Myocyte (in vitro differentiated cells): ENCODE measurements at places on chromosomes 11 and 22. TPM values are rescaled to one million over a fixed set of nuclear protein-coding genes. Genes with fewer than 3 reads are reported as not detected.

The CECR2 gene
- total RNA-seq = 5.3 and 11.3 TPM in 2 replicates

The RASSF10 gene
- total RNA-seq = not detected in 2 replicates

The MAPK1 gene
- total RNA-seq = 110 and 113 TPM in 2 replicates

The CD248 gene
- not detected in 2 replicates for total RNA-seq

The DDTL gene
- not detected in 2 replicates for total RNA-seq

GRCh38 chr11:7587712-7588111, 73.9 kb downstream of the PPFIBP2 start:
- no peak for DNase-seq

The MMP1 gene
- 0.10 and 0.94 TPM in 2 replicates for total RNA-seq

- no peak for DNase-seq
Measured at GRCh38 chr22:21571679-21572078, 4.2 kb downstream of the UBE2L3 start.

The BDNF gene
- 2.8 and 4.5 TPM in 2 replicates for total RNA-seq

GRCh38 chr11:12860827-12861226, 148.3 kb upstream of the RASSF10 start:
- DNase-seq = peak; percentile 71

The OR8D1 gene
- not detected in 2 replicates for total RNA-seq

- peak; percentile 52 for DNase-seq
Measured at GRCh38 chr11:69312453-69313404, 18.8 kb downstream of the MYEOV start.

The NRXN2 gene
- total RNA-seq = 16.3 and 40.8 TPM in 2 replicates

GRCh38 chr11:122933416-122933815, 48.2 kb downstream of the BSX start:
- no peak for DNase-seq

GRCh38 chr11:11171285-11171684, 181.8 kb downstream of the CSNK2A3 start:
- peak; percentile 90 for DNase-seq

The APOBEC3A gene
- not detected in 2 replicates for total RNA-seq

The KDELR3 gene
- 23.4 and 28.9 TPM in 2 replicates for total RNA-seq

DNA sequence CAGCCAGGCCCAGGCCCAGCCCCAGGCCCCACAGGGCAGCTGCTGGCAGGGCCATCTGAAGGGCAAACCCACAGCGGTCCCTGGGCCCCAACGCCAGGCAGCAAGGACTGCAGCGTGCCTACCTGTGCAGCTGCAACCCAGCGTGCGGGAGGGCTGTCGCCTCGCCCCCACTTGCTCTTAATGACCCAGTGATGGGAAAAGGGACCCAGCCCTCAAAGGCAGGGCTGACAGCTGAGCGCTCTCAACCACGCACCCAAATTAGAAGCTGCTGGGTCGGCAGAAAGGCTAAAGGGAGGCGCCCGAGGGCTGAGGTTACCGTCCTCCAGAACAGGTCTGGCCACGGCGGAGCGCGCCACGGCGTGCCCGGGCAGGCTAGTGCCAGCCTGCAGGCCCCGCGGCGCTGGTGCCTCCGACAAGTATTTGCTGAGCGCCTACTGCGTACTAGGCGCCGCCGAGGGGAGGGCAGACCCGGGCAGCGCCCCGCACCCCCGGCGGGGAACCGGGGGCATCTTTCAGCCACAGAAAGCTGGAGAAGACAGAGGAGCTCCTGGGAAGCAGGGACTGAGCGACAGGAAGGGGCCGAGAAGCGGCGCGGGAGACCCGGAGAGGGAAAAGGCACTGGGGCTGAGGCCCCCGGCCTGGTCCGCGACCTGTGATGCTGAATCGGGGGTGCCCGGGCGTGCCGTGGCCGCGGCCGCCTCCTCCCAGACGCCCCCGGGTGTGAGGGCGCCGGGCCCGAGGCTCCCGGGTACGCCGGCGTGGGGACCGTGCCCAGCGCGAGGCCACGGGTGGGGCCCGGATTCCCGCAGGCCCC, 773 bp downstream of the HRAS start:
- peak; percentile 86 for DNase-seq

DNA sequence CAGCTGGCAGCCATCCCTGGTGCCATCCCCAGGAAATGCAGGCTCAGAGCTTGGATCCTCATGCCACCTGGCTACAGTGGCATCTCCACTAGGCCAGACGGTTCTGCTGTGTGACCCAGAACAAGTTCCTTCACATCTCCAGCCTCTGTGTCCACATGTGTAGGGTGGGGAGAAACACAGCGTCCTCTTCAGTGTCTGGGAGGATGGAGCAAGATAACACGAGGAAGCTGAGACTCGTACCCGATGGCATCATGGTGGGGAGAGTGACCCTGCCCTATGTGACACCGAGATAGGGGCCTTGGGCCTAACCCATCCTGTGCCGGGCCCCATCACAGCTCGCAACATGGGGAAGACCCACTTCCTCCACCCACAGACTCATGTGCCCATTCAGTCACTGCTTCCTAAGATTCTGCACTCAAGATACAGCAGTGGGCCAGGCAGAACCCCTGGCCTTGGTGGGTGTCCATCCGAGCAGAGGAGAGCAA, 78.5 kb downstream of the MORC2 start:
- no peak for DNase-seq

DNA sequence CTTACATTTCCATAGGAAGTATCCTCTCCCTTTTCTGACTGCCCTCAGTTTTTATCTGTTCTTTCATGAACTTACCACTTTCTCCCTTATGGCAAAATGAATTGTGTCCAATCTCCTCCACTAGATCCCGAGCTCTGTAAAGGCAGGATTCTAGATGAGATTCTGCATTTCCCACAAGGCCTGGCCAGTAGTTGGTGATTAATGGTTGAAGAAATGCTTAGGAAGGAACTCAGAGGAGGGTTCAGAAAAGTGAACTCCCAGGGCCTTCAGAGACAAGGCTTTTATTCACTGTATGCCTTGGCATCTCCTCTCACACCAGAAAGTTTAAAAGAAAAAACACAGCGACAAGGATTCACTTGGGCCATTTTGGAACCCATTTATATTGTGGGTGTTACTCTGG, 66.2 kb downstream of the CCDC81 start:
- DNase-seq = no peak

DNA sequence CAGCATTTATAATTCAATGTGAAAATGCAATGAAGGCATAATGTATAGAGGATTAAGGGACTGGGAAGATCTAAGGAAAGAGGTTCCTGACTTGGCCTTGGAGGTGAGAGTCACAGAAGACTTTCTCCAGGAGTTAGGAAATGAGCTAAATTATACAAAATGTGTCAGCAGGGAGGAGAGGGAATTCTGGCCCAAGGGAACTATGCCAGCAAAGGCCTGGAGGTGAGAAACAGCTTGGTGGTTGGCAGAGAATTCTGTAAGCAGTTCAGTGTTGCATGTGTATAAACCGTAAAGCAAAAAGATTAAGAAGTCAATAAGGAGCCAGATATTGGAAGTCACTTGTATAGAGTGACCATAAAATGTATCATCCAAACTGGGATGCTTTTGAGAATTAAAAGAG, 142.2 kb upstream of the SESN3 start:
- DNase-seq = no peak

DNA sequence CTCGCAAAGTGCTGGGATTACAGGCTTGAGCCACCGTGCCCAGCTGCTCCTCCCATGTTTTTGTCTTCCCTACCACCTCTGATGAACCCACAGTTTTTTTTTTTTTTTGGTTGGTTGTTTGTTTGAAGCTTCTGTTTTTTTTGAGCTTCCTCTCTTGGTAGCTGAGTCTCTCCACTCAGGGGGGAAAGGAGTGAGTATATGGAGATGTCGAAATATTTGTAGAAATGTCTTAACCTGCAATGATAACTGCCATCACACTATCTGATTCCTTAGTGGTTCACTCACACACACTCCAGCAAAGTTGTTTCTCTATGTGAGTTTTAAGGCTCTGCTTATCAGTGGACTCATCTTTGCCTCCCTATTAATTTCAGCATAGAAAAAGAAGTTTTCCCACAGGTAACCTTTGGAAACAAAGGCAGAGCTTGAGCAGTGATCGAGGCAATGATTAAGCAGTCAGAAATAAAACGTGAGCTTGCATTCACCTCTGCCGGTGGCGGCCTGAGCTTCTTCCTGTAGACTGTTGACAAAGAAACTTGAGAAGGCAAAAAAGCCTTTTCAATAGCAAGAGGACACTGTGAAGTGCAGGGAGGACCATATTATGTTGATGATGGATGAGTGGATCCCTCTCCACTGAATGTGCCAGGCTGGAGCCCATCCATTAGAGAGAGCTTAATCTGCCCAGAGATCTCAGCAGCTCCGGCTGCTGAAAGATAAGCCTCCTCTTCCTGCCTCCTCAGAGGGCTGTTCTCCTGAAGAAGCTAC, 29.0 kb upstream of the RASSF10 start:
- no peak for DNase-seq

The PES1 gene
- total RNA-seq = 56.1 and 69.8 TPM in 2 replicates

- no peak for DNase-seq
Measured at GRCh38 chr22:43406186-43406790, 5.5 kb upstream of the MPPED1 start.

DNA sequence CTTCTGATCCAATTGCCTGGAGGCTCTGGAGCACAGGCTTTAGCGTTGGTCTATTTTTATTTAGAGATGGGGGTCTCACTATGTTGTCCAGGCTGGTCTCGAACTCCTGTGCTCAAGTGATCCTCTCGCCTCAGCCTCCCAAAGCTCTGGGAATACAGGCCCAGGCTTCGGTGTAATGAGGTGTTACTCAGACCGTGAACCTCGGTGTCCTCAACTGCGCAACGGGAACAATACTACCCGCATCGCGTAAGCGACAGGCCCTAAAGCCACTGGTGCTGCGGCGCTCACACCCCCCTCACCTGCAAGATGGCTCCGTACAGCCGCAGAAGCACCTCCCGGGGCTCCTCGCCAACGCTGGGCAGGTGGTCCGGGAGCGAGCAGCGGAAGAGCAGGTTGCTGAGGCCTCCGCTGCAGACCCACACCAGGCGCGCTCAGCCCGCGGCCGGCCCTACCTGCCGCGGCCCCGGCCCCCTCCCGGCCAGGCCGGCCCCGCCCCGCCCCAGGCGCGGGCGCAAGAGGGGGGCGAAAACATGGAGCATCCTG, 628 bp downstream of the CHKB start:
- no peak for DNase-seq

The CNTN5 gene
- not detected in 2 replicates for total RNA-seq

The RASD2 gene
- total RNA-seq = 0.36 and 0.45 TPM in 2 replicates

The SLC37A4 gene
- 19.0 and 19.3 TPM in 2 replicates for total RNA-seq

The OR5D16 gene
- not detected in 2 replicates for total RNA-seq

DNA sequence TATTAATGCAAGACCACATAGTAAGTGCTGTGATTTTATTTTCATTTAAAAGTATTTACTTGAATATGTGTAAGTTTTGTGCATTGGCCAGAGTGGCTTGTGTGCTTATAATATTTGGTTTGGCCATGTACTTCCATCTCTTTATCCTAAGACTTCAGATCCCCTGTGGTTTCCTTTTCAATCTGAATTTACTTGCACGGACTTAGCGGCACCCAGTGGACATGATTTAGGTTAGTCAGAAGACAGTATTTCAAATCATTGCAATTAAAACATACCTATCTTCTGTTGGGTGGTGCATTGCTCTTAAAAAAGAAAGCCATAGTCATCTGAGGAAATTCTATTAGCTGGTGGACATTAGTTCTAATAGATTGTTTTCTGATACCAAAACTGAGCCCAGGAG, 30.7 kb downstream of the PIWIL4 start:
- no peak for DNase-seq

The DCUN1D5 gene
- total RNA-seq = 65.3 and 81.5 TPM in 2 replicates

The C11orf86 gene
- not detected in 2 replicates for total RNA-seq

GRCh38 chr11:58562375-58562800, 13.3 kb downstream of the LPXN start:
- no peak for DNase-seq

DNA sequence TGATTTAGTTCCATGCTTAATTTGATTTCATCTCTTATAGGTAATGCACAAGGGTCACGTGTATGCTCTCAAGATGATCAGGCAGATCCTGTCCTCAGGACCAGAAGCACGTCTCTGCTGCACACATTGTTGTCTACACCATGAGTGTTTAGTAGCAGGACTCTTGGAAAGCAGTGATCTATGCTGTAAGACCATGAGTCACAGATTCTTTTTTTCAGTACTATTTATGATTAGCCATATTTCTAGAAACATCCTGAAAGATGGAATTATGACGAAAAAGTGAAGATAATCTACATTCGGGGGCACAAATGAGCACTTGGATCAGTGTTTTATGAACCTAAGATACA, 29.6 kb downstream of the ZBED4 start:
- no peak for DNase-seq

The GGTLC2 gene
- total RNA-seq = not detected in 2 replicates

The MS4A2 gene
- not detected in 2 replicates for total RNA-seq

GRCh38 chr22:16563555-16564520, 28.8 kb downstream of the CCT8L2 start:
- DNase-seq = no peak

DNA sequence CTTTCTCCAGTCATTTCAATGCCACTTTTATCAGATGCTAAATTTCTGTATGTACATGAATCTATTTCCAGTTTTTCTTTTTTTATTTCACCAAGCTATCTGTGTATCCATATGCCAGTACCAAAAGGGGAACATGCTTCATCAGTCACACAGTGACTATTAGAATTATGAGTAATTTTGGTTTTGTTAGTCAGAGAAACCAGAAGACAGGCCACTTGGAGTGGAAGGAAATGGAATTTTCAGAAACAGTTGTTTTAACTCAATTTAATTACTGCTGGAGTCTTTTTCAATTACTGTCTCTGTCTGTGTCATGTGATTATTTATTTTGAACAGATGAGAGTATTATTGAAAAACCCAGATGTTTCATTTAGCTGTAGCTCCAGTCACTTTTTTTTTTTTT, 84.6 kb upstream of the ANO3 start:
- peak; percentile 29 for DNase-seq

DNA sequence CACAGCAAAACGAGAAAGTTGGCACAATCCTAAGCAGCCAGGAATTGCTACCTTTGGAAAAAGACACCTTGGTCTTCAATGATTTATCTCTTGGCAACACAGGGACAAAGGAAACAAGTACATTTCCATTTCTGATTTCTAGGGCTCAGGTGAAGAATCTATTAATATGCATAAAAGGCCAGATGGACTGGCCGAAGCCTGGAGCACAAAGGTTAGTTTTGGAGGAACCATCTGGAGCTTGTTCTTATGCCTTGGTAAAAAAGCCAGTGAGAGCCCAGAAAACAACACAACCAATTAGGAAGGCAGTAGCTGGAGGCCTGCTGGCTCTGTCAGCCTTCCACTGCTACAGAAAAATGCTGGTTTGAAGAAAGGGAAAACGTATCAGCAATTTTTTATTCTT, 713.5 kb upstream of the API5 start:
- DNase-seq = no peak

The IL17RA gene
- total RNA-seq = 4.9 and 5.9 TPM in 2 replicates

The FGF3 gene
- not detected in 2 replicates for total RNA-seq

GRCh38 chr22:49507607-49508292, 319.9 kb downstream of the BRD1 start:
- DNase-seq = no peak

DNA sequence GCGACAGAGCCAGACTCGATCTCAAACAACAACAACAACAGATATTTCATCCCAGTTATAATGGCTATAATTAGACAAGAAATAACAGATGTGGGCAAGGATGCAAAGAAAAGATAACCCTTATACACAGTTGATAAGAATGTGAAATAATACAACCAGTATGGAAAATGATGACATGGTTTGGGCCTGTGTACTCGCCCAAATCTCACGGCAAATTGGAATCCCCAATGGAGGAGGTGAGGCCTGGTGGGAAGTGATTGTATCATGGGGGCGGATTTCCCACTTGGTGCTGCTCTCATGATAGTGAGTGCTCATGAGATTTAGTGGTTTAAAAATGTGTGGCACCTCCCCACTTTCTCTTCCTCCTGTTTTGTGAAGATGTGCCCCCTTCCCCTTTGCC, 104.1 kb downstream of the C11orf87 start:
- DNase-seq = no peak

The OR4S2 gene
- total RNA-seq = not detected in 2 replicates

The MUC2 gene
- total RNA-seq = not detected in 2 replicates
